ENCODE measurements at places on chromosomes 5 and 9. TPM values are rescaled to one million over a fixed set of nuclear protein-coding genes. Genes with fewer than 3 reads are reported as not detected.

GRCh38 chr5:174622067-174622466 is 102.3 kb upstream of the MSX2 start:
- H3K27me3 ChIP-seq, result peaks cover 8% of the 10 kb centered on the region
- no peaks in the 10 kb centered on the region for H3K4me1 ChIP-seq
- DNase-seq, result no peak
- no peaks in the 10 kb centered on the region for H3K36me3 ChIP-seq
- H3K27ac ChIP-seq, result no peak overlapping the region

DNA sequence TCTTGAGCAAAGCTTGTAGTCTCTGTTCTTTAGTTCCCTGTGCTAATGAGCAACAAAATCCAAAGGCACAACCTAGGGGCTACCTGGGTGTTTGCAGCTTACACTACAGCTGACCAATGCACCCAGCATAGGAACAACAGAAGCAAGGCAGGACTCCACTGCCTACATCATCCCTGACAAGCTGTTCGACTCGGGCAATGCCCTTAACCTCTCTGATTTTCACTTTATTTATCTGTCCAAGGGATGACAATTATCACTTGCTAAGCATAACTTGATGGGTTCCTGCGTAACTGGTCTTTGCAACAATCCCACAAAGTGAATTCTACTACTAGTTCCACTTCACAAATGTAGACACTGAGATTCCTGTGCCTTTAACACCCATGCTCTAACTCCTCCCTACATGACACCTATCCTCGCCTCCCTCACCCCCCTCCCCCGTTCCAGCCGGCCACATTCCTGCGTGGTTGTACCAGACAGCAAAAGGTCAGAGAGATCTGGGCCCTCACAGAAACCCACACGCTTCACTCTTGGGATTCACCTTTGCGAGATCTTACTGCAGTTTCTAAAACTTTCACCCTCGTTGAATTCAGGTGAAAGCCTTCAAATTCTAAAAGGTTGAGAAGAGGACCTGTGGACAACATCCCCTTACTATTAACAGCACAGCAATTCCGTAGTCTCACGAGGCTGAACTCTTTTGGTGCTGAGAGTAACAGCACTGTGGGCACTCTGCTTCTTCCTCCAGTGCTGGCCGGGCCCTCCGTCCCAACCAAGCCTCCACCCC is 995 bp downstream of the IPPK start:
- no peaks in the 10 kb centered on the region for H3K36me3 ChIP-seq
- peak; percentile 54 for DNase-seq
- H3K4me1 ChIP-seq, result peaks cover 22% of the 10 kb centered on the region
- H3K27ac ChIP-seq, result peak overlapping the region; percentile 90
- H3K4me3 ChIP-seq, result peak overlapping the region; percentile 94

DNA sequence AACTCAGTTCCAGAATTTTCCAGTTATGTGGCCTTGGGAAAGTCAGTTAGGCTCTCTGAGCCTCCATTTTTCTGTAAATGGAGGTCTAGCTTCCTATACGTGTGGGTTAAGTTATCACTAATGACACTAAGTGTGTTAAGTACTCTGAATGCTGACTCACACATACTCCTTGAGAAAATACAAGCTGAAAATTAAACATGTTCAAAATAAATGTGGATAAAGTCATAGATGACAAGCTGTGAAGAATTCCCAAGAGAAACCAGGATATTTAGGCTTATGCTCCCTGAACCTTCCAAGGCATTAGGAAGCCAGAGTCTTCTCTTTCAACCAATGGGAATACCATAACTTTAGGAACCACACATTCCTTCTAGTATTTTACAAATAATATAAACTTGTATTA is 58.1 kb downstream of the ABCA1 start:
- no peaks in the 10 kb centered on the region for H3K27me3 ChIP-seq
- H3K4me1 ChIP-seq, result peaks cover 28% of the 10 kb centered on the region
- peaks cover 10% of the 10 kb centered on the region for H3K36me3 ChIP-seq
- no peak for DNase-seq
- no peak overlapping the region for H3K4me3 ChIP-seq
- H3K27ac ChIP-seq, result peak overlapping the region; percentile 72

DNA sequence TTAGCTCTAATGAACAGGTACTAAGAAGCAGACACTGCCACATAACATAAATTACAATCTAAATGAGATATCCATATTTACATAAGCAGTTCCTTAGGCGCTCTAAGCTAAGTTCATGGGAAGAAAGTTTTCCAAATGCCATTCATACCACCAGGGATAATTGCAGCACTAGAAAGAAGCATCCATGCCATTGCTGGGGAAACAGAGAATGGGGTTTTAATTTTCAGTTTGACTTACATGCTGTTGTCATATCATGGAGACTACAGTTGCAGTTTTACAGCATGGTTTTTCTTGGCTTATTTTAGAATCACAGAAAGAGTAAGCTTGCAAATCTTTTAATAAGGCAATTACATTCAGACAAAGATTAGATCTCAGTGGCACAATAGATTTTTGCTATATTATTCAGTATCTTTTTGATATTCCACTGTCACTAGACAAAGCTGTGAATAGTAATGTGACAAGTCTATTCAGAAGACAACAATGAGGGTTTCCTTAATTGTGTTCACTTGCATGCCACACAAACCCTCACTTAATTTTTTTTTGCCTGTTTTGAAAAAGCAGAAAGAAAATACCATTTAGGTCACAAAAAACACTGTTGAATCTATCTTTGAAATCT is 108.4 kb upstream of the ELAVL2 start:
- DNase-seq, result no peak
- no peaks in the 10 kb centered on the region for H3K36me3 ChIP-seq
- H3K4me3 ChIP-seq, result no peak overlapping the region
- H3K27ac ChIP-seq, result no peak overlapping the region

- H3K4me1 ChIP-seq, result no peaks in the 10 kb centered on the region
- DNase-seq, result no peak
- H3K4me3 ChIP-seq, result no peak overlapping the region
- H3K36me3 ChIP-seq, result no peaks in the 10 kb centered on the region
Measured at GRCh38 chr9:389159-389558, 174.5 kb downstream of the DOCK8 start.

DNA sequence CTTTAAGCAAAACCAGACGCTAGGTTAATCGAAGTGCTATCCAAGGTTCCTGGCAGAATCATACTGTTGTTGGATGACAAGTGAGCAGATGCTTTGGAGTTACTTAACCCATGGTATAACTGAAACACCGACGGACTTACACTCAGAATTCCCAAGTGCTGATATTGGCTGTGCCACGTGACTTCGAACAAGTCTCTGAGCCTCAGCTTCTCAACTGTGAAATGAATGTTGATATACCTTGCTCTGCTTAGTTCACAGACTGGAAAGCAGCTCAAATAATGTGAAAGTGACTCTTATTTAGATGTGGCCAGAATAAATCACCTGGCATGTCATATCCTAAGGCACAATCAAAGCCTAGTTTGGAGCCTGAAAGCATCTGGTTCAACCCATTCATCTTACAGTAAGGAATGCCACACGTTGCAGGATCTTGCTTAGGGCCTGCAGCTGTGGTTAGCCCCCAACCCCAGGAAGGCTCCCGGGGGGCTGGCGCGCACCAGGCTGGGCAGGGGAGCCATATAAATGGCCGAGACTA is 759 bp downstream of the GEMIN5 start:
- DNase-seq, result no peak
- peak overlapping the region; percentile 71 for H3K4me3 ChIP-seq
- peak overlapping the region; percentile 65 for H3K27ac ChIP-seq
- H3K27me3 ChIP-seq, result no peaks in the 10 kb centered on the region
- peaks cover 25% of the 10 kb centered on the region for H3K4me1 ChIP-seq
- H3K36me3 ChIP-seq, result peaks cover 8% of the 10 kb centered on the region

DNA sequence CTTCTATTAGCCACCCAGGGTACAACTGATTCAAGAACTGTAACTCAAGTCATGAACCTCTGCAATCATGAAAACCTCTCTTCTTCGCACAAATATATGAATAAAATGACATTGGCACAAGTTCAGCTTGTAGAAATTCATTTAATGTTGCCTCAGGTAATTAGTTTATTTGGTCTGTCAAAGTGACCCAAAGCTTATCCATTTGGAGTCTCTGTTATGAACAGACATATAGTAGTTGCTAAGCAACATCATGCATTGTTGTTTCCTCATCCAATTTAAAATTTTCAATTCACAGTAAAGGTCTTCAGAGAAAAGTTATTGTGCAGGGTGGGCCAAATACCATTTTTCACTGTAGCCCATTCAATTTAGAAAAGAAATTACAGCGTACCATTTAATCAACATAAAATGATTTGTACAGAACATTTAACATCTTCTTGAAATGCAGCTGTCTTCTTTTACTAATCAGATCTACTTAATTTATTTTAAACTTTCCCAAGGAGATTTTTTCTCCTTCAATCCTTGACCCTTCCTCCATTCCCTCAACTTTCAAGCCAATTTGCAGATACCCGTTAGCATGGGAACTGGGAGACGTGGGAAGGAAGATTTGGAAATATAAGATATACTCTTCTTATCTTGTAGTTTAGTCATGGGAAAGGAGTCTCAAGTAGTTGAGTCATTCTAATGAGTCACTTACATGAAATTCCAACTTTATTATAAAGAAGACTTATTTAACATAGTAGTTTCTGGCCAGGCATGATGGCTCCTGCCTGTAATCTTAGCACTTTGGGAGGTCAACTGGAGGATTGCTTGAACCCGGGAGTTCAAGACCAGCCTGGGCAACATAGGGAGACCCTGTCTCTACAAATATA is 231.3 kb downstream of the ATPSCKMT start:
- no peaks in the 10 kb centered on the region for H3K36me3 ChIP-seq
- H3K4me1 ChIP-seq, result no peaks in the 10 kb centered on the region
- no peak overlapping the region for H3K27ac ChIP-seq
- no peaks in the 10 kb centered on the region for H3K27me3 ChIP-seq

DNA sequence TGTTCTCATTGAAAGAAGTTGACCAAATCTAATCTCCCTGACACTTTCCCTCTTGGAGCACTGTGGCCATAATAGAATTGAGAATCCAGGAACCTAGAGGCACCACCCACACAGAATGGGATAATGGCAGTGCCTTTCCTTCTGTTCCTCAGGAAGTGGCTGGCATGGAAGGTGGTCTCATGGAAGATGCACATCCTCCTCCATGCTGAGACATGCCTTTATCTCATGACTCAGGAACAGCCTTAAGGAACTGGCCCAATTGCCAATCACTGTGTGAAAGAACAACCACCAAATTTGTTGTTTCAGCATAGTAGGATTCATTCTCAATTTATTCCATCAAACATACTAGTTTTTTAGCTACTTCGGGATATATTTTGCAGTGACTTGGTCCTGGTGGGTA is 137.5 kb upstream of the RASGRF2 start:
- H3K27ac ChIP-seq, result no peak overlapping the region
- H3K4me1 ChIP-seq, result no peaks in the 10 kb centered on the region
- no peaks in the 10 kb centered on the region for H3K36me3 ChIP-seq

GRCh38 chr5:134255418-134256150 is 29.7 kb upstream of the PPP2CA start:
- no peak overlapping the region for H3K27ac ChIP-seq
- no peaks in the 10 kb centered on the region for H3K27me3 ChIP-seq
- no peak overlapping the region for H3K4me3 ChIP-seq

DNA sequence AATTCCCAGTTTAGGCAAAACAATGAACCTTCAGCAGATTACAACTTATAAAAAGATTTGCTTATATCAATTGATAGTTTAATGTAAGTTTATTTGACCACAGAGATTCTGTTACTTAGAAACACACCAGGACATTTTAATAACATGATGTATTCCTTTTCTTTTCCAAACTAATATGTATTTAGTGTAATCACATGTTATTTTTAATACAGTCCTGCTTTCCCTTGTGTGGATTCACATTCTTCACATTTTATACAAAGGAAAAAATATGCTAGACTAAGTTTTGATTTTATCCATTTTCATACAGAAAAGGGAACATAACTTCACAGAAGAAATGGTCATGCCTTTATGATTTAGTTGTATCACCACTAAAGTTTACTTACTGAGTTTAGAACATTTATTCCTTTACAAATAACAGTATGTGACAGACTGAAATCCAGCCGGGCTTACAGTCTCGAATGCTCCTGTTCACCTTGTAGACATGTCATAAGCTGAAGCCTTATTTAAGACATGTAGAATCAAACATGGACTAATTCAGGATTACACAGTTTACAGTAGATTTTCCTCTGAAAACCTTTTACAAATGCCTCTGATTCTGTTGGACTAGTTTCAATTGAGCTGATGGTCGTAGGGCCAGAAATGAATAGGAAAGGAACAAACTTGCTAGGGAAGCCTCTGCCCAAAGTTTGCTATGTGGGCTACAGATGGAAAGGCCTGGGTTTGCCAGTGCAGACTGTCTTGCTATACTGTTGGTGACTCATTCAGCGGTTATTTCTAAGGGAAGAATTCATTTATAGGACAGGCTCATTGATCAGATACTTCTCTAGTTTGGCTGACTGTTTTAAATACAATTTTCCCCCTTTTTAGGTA is 6.6 kb upstream of the ASPN start:
- no peak overlapping the region for H3K4me3 ChIP-seq
- no peaks in the 10 kb centered on the region for H3K4me1 ChIP-seq
- no peaks in the 10 kb centered on the region for H3K36me3 ChIP-seq
- H3K27me3 ChIP-seq, result no peaks in the 10 kb centered on the region

DNA sequence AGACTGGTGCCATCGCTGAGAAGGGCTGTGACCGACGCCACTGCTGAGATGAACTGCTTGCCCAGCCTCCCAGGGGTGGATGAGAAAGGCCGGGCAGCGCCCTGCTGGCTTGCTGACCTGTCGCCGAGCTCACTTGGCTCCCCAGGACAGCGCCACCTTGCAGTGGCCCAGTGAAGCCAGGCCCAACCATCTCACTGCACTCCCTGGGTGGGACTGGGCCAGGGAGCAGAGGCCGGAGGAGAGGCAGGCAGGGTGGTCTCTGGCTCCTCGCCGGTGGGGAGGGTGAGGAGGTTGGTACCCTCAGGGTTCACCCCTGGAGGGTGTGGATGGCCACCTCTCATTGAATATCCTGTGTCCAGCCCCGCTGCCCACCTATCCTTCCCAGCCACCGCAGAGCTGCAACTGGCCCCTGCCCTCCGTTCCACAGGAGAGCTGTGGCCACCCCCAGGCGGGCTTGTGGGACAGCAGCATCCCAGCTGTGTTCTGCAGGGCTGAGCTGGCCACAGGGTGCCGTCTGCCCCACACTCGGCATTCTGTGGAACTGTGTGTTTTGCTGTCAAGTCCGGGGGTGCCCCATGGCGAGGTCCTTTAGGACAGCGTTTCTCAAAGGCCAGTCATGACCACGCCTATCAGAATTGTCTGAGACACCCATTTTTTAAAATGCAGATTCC is 41.0 kb upstream of the FCN2 start:
- H3K4me1 ChIP-seq, result no peaks in the 10 kb centered on the region
- no peak overlapping the region for H3K4me3 ChIP-seq
- no peak overlapping the region for H3K27ac ChIP-seq
- no peaks in the 10 kb centered on the region for H3K27me3 ChIP-seq

GRCh38 chr5:61964201-61964600 is 341.8 kb upstream of the KIF2A start:
- no peak for DNase-seq
- no peak overlapping the region for H3K27ac ChIP-seq
- no peak overlapping the region for H3K4me3 ChIP-seq
- H3K27me3 ChIP-seq, result no peaks in the 10 kb centered on the region
- peaks cover 4% of the 10 kb centered on the region for H3K4me1 ChIP-seq
- H3K36me3 ChIP-seq, result no peaks in the 10 kb centered on the region

TAL2 gene
- total RNA-seq, result not detected

PAEP gene
- not detected for total RNA-seq

ENTPD2 gene
- total RNA-seq, result 13.5 TPM

TRMO gene
- total RNA-seq, result 25.6 TPM

TMEM174 gene
- total RNA-seq, result not detected

FOXD4 gene
- 0.27 TPM for total RNA-seq

PCDHB9 gene
- total RNA-seq, result 0.40 TPM

LAMC3 gene
- total RNA-seq, result 4.9 TPM

REEP2 gene
- 2.9 TPM for total RNA-seq

F2R gene
- 8.1 TPM for total RNA-seq

MEIKIN gene
- not detected for total RNA-seq

CORO2A gene
- 10.0 TPM for total RNA-seq

Data from transverse colon (tissue), 4 donors.